Activated naive CD8-positive, alpha-beta T cell treated with anti-CD3 and anti-CD28 coated beads for 36 hours (primary cell): ENCODE measurements at places on chromosomes 6 and 20.

- no peaks in the 10 kb centered on the region for H3K36me3 ChIP-seq
- H3K4me3 ChIP-seq, result no peak overlapping the region
- no peak for DNase-seq
- H3K27ac ChIP-seq, result no peak overlapping the region
These were observed 679.5 kb downstream of the MAFB start for GRCh38 chr20:40009542-40009941.

DNA sequence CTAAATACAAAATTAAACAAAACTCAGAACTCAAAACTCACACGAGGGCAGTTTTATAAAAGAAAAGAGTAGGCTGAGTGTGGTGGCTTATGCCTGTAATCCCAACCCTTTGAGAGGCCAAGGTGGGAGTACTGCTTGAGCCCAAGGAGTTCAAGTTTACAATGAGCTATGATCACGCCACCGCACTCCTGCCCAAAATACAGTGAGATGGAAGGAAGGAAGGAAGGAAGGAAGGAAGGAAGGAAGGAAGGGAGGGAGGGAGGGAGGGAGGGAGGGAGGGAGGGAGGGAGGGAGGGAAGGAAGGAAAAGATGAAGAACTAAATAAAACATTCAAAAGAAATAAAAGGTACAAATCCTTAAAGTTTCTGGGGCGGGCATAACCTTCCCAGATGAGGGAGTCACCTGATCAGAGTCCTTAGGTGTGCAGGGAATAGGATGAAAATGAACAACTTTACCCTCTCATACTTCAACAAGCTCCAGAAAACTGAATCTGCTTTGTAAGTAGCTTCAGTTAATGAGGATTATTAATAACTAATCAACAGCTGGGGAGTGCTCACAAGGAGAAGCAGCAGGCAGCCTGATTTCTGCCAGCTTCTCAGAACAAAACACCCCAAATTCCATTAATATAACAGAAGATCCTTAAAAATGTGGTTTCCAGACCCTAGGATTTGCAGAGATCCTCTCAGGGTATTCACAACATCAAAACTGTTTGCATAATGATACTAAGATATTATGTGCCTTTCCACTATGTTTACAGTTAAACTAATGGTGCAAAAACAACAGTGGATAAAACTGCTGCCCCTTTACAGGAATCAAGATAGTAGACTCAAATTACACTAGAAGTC lies 21.8 kb downstream of the LMBRD1 start:
- no peak overlapping the region for H3K27ac ChIP-seq
- H3K27me3 ChIP-seq, result no peaks in the 10 kb centered on the region
- peaks cover 65% of the 10 kb centered on the region for H3K36me3 ChIP-seq
- H3K4me3 ChIP-seq, result no peak overlapping the region

GRCh38 chr20:52859156-52859876 lies 112.8 kb upstream of the TSHZ2 start:
- DNase-seq, result no peak
- H3K4me1 ChIP-seq, result no peaks in the 10 kb centered on the region
- H3K4me3 ChIP-seq, result no peak overlapping the region
- H3K27me3 ChIP-seq, result peaks cover 14% of the 10 kb centered on the region

- no peaks in the 10 kb centered on the region for H3K27me3 ChIP-seq
- peaks cover 6% of the 10 kb centered on the region for H3K36me3 ChIP-seq
- H3K4me1 ChIP-seq, result peaks cover 51% of the 10 kb centered on the region
- DNase-seq, result no peak
These were observed 20.4 kb downstream of the FGD2 start for GRCh38 chr6:37025621-37026466.

DNA sequence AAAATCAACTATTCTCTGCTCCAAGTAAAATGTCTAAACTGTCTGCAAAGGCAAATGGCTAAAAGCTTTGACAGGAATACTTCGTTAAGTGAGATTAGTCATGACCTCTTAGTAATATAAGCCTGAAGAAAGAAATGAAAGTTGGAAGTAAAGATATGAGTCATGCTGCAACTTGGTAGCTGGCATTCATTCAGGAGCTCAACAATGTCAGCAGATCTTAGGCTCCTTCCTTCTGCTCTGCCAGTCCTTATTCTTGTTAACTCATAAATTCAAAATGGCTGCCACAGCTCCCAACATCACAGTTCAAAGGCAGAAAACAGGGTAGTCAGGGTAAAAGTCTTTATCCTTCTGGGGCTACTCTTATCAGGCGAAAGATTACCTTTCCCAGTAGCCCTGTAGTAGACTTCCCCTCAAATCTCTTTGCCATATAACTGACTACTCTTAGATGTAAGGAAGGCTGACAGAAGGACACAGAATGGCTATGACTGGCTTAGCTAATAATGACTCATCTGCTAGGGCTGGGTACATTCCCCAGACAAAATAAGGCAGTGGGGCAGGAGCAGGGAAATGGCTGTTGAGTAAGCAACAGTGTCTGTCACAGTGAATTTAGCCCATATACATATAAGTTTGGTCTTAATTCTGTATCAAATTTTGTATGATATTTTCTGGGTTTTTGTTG lies 24.4 kb upstream of the C6orf62 start:
- DNase-seq, result peak; percentile 46
- H3K36me3 ChIP-seq, result no peaks in the 10 kb centered on the region
- H3K4me1 ChIP-seq, result peaks cover 20% of the 10 kb centered on the region
- H3K27me3 ChIP-seq, result no peaks in the 10 kb centered on the region
- H3K4me3 ChIP-seq, result peak overlapping the region; percentile 35

- no peaks in the 10 kb centered on the region for H3K4me1 ChIP-seq
- H3K27me3 ChIP-seq, result peaks cover 24% of the 10 kb centered on the region
- no peak overlapping the region for H3K27ac ChIP-seq
These were observed 83.0 kb upstream of the TCF21 start for GRCh38 chr6:133805876-133806275.

- H3K36me3 ChIP-seq, result no peaks in the 10 kb centered on the region
- H3K27ac ChIP-seq, result no peak overlapping the region
- no peaks in the 10 kb centered on the region for H3K4me1 ChIP-seq
- no peak overlapping the region for H3K4me3 ChIP-seq
- no peaks in the 10 kb centered on the region for H3K27me3 ChIP-seq
These were observed 182.7 kb downstream of the TBX18 start for GRCh38 chr6:84581494-84582259.

DNA sequence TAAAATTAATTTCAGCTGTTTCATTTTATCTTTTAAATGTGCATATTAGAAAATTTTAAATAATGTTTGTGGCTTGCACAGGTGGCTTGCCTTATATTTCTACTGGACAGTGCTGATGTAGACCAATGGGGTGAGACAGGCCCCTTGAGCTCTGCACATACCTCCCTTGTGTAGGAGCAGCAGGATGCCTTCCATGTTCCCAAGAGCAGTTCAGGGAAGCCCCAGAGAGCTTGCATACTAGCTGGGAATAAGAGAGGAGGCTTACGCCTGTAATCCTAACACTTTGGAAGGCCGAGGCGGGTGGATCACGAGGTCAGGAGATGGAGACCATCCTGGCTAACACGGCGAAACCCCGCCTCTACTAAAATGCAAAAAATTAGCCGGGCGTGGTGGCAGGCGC lies 61.4 kb downstream of the RFPL4B start:
- no peak overlapping the region for H3K27ac ChIP-seq
- H3K4me3 ChIP-seq, result no peak overlapping the region
- H3K4me1 ChIP-seq, result no peaks in the 10 kb centered on the region
- no peaks in the 10 kb centered on the region for H3K36me3 ChIP-seq
- no peak for DNase-seq
- H3K27me3 ChIP-seq, result peaks cover 6% of the 10 kb centered on the region

- H3K27me3 ChIP-seq, result peaks cover 1% of the 10 kb centered on the region
- peaks cover 4% of the 10 kb centered on the region for H3K36me3 ChIP-seq
- DNase-seq, result no peak
- no peak overlapping the region for H3K27ac ChIP-seq
- H3K4me1 ChIP-seq, result no peaks in the 10 kb centered on the region
- no peak overlapping the region for H3K4me3 ChIP-seq
These were observed 27.6 kb upstream of the GSTA5 start for GRCh38 chr6:52868240-52868639.

DNA sequence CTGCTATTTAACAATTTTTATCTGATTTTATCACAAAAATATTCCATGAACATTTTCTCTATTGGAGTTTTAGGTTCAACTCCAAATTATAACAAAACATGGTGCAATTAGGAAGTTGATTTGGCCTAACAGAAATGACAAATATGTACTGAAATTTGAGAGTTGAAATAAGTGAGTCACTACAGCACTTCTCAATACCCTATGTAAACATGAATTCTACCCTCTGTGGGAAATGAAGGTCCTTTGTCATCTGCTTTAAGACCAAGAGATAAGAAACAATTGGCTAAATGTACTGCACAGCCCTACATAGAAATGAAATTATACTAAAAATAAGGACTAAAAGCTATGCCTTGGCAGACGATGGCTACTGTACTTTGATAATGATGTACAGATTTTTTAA lies 86.2 kb upstream of the BEND6 start:
- no peaks in the 10 kb centered on the region for H3K36me3 ChIP-seq
- H3K4me1 ChIP-seq, result no peaks in the 10 kb centered on the region
- H3K4me3 ChIP-seq, result no peak overlapping the region
- H3K27me3 ChIP-seq, result peaks cover 12% of the 10 kb centered on the region
- no peak for DNase-seq

GRCh38 chr6:132972254-132972653 lies 157.9 kb downstream of the RPS12 start:
- DNase-seq, result no peak
- no peaks in the 10 kb centered on the region for H3K4me1 ChIP-seq

GRCh38 chr20:5170341-5170740 lies 43.5 kb downstream of the CDS2 start:
- no peak for DNase-seq
- H3K36me3 ChIP-seq, result no peaks in the 10 kb centered on the region
- H3K4me1 ChIP-seq, result peaks cover 55% of the 10 kb centered on the region
- no peaks in the 10 kb centered on the region for H3K27me3 ChIP-seq
- peak overlapping the region; percentile 22 for H3K27ac ChIP-seq
- H3K4me3 ChIP-seq, result no peak overlapping the region

DNA sequence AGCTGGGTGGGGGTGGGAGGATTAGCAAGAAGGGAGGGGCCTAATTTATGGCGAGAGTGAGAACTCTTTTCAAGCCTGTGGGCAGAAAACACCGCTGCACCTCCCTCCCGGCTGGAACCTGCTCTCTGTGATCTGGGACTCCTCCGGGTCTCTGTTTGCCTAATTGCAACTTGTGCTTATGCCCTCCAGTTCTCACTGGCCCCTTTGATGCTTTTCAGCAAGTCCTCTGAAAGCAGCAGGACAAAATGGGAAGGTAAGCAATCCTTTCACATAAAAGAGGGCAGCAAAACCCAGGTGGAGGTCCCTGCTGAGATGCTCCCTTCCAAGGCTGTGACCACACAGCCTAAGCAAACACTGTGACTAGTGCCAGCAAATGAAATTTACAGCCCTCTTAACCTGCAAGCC lies 523.0 kb upstream of the FLRT3 start:
- no peaks in the 10 kb centered on the region for H3K36me3 ChIP-seq
- H3K4me1 ChIP-seq, result no peaks in the 10 kb centered on the region
- no peak overlapping the region for H3K4me3 ChIP-seq
- no peak for DNase-seq
